ENCODE measurements at places on chromosomes 4 and X.

DNA sequence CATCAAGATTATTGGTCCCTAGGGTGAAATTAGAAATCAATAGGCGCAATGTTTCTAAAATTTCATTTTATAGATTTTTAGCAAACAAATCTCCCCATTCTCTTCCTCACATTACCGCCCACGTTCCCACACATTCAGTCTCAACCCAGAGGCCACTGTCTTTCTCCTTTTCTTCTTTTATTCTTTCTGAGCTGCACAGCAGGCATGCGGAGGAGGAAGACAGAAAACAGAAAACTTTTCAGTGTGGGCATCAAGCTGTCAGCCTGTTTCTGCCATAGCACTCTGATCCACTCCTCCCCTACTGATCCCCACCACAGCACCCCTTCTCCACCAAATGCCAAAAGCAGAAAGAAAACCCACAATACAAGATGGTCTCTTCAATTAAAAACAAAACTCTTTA, 94.8 kb upstream of the ADAMTS3 start:
- DNase-seq = no peak

GRCh38 chrX:40474205-40474626, 106.6 kb upstream of the ATP6AP2 start:
- DNase-seq = no peak

GRCh38 chrX:53631156-53631555, 55.4 kb downstream of the HUWE1 start:
- no peak for DNase-seq

- DNase-seq = no peak
These were observed 122.7 kb downstream of the SPOCK3 start for GRCh38 chr4:167111622-167112021.

DNA sequence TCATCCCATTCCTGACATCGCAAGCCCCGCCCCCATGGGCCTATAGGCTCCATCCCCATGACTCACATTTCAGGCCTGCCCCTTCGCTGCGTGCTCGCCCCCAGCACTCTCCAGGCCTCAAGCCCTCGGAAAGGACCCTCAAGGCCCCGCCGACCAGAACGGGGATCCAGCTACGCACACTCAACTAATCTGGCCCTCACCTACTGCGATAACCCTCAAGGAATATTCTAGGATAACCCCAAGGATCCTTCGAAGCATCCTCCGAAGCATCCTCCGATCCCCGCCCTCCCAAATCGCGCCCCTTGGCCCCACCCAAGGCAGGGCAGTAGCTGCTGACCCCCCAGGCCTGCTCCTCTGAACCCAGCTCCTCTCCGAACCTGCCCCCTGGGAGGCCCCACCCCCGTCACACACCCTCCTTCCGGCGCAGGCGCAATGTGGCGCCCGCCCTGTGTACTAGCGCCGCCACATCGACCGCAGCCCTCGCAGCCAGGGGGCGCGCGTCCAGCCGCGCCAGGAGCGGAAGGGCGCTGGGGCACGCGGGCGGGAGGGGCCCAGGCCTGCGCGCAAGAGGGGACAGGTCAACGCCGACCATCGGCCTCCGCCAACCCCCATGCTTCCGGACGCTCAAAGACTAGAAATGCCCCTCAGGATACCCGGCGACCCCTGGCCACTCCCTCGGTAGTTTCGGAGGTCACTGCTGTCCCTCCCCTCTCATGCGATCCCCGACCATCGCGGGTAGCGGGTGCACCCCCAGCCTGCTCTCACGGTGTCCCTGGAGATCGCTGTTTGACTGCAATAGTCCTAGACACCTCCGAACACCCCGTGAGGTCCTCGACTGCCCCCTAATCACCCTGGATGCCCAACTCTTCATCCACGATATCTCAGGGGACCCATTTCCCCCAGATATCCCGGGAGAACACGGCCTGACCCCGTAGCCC, 6.4 kb upstream of the MAGIX start:
- DNase-seq = peak; percentile 73

DNA sequence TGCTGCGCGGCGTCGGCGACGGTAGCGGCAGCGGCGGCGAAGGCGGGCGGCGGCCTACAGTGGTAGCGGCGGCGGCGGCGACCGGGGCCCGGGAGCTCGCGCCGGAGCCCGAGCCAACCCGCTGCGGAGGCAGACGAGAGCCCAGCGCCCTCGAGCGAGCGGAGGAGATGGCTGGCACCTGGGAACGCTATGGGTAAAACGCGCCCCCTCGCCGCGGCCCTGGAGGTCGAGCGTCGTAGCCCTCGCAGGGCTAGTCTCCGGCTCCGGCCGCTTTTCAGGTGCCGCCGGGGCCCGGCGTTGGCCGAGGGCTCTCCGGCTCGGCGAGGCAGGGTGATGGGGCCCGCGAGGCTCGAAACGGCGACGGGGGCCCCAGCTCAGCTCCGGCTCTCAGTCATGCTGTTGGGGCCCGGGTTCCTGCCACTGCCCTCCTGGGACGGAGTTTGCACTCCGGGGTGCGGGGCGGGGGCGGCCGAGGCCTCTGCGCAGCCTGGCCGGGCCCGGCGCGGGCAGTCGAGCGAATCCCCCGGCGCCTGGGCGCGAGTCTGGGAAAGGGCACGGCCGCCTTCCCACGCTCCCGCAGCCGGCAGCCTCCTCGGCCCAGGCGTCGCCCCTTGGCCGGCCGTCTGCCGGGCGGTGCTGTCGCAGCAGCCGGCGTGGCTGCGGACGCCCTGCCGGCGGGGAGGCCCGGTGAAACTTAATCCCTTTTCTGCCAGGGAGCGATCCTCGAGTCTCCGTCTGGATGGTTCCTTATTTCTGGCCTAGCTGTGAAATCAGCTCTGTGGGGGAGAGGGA, 768 bp downstream of the MID2 start:
- no peak for DNase-seq

GRCh38 chrX:27380163-27380845, 82.8 kb downstream of the PPP4R3C start:
- DNase-seq = no peak

DNA sequence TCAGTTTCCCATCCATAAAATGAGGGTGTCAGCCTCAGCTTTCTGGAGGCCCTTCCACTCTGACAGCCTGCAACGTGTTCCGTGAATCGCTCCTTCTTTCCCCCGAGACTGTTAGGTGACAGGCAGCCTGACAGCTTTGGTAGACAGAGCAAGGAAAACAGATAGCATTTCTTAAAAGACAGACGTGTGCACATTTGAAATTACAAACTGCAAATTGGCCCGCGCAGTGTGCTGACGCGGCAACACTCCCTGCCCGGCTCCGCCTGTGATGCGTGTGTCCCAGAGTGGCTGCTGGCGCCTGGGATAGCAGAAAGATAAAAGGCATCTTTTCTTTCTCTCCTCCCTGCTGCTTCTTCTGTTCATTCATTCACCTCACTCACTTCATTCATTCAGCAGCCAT, 245.3 kb downstream of the AFAP1 start:
- no peak for DNase-seq

DNA sequence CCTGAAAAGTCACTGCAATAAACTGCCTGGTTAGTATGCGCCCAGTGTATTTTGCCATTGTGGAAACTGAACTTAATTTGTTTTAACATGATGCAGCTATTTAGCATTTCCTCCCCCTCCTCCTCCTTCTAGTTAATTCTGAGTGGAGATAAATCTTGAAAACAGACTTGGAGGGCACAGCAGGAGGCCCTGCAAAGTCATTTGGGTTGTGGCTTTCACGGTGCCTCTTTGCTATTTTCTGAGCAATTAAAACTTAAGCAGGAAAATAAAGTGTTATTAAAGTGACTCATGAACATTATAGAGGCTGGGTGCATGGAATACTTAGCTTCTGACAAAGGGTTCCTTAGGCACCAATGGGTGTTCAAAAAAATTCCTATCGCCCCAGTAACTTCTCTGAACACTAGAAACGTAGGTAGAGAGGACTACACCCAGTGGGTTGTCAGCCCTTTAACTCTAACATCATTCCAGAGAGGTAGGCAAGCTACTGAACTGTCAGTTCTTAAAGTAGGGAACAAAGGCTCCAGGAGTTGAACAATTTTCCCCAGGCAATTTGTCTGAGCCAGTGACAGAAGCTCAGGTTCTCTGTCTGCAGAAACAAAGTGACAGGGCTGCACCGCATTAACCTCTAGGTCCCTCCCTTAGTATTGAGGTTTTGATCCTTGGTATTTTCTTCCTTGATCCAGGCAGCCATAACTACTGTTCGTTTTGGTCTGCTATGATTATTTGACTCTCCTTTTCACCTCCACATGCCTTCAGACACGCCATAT, 158.3 kb upstream of the KIT start:
- DNase-seq = no peak

DNA sequence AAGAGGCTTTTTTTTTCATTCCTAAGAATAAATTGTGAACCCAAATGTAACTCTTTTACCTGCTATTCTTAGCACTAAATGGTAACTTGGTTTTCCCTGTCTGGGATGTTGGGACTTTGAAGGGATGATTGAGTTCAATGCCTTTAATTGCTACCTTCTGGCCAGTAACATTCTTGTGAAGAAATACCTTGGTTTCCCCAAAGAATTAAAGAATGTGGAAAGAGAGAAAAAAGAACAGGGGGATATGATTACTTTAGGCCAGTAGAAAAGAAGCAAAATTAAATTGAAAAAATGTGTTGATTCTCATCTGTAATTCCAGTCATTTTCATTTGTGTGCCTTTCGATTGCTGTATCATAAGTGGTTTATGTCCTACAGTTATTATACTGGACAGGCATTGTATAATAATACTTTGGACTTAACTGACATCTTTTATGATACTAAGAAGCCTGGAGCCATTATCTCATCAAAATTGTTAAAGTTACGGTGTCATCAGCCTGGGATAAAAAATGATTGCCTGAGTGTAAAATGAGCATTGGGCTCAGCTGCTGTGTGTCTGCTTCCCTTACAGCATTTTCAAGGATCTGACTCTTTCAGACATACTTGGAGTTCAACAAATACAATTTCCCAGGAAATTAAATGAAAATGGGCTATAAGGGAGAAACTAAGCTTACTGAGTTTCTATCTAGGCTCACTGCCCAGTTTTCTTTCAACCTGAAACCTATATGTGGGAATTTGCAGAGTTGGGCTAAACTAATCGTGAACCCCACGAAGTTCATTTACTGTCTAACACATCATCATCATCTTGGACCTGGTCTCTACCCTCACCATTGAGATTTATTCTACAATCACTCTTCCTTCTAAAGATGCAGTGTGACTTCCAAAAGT, 146.3 kb downstream of the SHROOM3 start:
- DNase-seq = no peak

DNA sequence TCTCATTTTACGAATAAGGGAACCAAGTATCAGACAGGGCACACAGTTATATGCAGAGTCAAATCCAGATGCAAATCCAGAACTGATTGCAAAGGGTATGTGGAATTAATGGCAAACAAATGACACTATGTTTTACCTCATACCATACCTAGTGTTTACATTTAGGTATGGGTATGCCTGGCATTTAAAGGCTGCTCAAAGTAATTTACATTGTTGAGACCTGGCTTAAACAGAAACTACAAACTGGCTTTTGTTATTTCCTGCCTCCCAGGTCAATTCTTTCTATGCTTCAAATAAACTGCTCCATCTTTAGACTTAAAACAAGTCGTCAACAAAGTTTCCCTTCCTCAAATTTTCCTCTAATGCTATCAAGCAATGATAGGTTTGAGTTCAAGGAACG, 33.7 kb downstream of the ANKRD17 start:
- no peak for DNase-seq

DNA sequence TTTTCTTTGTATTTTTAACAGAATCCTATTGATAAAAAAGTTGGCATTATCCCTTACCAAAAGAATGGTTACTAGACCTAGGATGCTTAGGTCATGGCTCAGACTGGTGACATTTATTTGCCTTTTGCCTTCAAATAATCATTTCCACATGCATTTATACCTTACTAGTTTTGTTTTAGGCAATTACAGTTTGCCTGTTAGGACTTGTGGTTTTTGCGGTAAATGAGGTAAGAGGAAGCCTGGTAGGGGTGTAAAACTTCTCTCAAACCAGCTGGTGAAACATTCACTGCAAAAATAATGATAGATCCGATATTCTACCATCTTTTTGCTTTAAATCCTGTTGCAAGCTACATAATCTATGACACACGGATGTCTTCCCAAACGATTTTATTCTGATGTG, 12.1 kb downstream of the LAMP2 start:
- DNase-seq = no peak

DNA sequence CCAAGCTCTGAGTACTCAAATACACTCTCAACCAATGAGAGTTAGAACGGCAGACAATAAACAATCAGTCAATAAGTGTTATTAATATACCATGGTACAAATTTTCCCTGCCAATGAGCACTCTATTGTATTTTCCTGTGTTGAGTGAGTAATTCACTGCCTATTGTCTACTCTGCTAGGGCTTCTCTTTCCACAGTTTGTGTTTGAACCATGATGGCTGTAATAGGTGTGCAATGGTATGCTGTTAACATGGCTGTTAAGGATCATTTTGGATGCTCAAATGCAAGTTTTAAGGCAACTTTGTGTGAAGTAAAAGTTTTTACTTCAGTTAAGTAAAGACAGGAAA, 41.2 kb downstream of the RPS6KA3 start:
- no peak for DNase-seq

DNA sequence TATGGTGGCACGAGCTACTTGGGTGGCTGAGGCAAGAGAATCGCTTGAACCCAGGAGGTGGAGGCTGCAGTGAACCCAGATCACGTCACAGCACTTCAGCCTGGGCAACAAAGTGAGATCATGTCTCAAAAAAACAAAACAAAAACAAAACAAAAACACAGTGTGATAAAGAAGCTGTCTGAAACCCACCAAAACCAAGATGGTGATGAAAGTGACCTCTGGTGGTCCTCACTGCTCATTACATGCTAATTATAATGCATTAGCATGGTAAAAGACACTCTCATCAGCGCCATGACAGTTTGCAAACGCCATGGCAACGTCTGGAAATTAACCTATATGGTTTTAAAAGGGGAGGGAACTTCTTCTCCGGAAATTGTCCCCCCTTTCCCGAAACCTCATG, 29.4 kb upstream of the OPHN1 start:
- no peak for DNase-seq

- no peak for DNase-seq
These were observed 1306.6 kb upstream of the PABPC4L start for GRCh38 chr4:135508006-135508714.

DNA sequence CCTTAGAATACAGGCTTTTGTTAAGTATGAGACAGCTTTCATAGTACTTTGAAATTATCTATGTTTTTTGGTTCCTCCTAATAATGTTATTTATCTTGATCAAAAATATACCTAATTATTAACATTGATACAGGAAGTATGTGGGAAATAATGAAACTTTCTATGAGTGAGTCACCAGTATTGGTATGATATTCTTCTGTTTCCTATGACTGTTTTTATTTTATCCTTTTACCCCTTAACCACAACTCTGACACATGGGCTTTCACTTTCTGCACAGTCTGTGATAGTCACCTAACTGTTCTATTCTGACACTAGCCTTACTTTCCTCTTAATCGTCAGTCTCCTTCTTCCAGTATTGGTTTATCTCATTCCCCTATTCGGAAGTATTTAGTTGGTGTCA, 4.7 kb downstream of the THAP9 start:
- peak; percentile 49 for DNase-seq
